ENCODE measurements at places on chromosomes 5 and 9.

DNA sequence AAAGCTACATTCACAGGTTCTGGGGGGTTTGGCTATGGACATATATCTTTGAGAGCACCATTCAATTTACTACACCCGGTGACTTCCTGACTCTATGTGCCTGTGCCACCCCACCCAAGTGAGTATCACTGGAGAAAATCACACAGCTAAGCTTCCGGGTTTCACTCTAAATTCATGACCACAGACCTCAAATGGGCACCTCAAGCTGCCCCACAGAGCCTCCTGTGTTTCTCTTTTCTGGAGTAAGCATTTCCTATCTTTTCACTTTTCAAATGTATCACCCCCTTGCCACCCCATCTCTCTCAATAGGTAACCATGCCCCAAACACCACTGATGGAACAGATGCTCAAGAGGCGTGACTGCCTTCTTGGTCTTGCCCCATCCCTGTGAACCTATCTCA is 49.2 kb upstream of the NEK6 start:
- DNase-seq, result peak; percentile 44

DNA sequence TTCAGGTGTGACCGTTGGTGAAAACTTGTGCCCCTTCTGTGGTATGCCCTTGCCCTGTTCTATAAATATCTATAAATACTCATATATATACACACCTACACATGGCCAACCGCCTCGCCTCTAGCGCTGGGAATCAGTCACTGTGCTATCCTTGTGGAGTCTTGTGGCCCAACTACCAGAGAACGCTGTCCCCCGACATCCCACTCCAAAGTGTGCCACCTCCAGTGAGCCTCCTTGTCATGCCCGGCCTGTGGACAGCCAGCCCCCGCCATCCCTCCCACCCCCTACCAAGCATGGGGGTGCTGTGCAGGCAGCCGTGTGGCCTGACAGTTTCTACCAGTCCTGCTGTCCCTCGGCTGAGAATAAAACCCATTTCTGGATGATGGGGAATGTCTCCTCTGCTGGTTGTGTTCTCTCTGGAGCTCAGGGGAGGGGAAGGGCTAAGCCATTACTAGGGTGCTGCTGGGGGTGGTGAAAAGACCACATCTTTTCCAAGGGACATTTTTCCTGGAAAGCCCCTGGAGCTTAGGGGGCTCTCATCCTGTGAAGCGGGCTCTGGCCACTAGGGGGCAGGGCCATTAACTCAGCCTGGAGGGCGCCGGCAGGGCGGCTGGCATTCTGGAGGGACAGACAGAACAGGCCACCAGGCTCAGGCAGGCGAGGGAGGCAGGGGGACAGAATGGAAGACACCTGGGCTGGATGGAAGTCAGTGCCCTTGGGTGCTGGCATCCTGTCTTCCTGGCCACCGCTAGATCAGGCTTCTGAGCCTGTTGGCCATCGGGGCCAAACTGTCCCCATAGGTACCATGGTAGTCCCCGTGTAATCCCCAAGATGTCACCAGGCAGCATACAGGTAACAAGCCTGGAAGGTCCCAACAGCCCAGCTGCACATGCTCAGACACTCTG is 20.7 kb downstream of the GOLGA2 start:
- DNase-seq, result peak; percentile 74

GRCh38 chr9:4086119-4087090 is 213.5 kb downstream of the GLIS3 start:
- no peak for DNase-seq

DNA sequence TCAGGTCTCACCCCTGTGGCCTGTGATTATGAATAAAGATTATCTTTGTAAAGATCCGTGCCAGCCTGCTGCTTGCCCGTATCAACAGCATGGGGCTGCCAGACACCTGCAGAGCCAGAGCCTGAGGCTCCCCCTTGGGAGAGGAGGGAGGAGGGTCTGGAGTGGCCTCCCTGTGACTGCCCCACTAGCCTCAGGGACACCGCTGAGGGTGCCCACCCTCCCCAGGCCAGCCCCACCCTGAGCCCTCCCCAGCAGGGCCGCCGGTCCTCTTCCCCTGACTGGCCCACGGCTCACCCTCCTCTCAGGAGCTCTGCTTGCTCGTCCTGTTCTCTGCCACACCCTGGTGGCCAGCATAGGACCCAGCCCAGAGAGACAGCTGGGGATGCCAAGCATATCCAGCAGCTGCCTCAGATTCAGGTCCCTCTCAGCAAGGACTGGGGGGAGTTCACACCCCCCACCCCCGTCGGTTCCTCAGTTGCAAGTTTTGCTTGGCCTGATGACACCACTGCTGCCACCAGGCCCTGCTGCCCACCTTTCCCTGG is 1.9 kb downstream of the SSNA1 start:
- DNase-seq, result peak; percentile 70

GRCh38 chr9:128048663-128049062 is 18.5 kb downstream of the NAIF1 start:
- no peak for DNase-seq

DNA sequence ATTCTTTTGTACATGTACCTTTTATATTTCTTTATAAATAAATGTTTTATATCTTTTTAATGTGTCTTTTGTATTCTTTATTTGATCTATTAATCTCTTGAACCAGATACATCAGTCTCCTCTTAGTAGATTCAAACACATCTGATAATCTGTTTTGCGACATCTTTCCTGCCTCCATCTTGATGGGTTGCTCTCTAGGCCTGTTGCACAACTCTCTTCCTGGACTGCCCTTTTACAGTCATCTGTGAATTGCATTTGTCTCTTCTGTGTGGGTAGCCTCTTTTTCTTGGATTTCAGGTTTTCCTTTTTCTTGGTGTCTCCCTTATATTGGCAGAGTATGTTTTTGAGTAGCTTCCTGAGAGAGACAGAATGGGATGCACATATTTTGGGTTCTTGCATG is 6.2 kb downstream of the ZFYVE16 start:
- DNase-seq, result no peak

- DNase-seq, result no peak
Measured at GRCh38 chr9:107713470-107713869, 223.9 kb upstream of the KLF4 start.

- DNase-seq, result no peak
Measured at GRCh38 chr5:167916261-167916691, 375.2 kb upstream of the WWC1 start.

DNA sequence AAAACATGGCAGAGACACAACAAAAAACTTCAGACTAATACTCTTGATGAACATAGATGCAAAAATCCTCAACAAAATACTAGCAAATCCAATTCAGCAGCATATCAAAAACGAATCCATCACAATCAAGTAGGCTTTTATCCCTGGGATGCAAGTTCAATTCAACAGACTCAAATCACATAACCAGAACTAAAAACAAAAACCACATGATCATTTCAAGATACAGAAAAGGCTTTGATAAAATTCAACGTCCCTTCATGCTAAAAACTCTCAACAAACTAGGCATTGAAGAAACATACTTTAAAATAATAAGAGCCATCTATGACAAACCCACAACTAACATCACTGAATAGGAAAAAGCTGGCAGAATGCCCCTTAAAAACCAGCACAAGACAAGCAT is 93.6 kb downstream of the TUSC1 start:
- no peak for DNase-seq

GRCh38 chr5:139204196-139204595 is 6.0 kb upstream of the SIL1 start:
- no peak for DNase-seq

- DNase-seq, result no peak
Measured at GRCh38 chr9:88732128-88732527, 197.2 kb downstream of the NXNL2 start.

- DNase-seq, result no peak
Measured at GRCh38 chr5:171978519-171978918, 27.9 kb downstream of the FBXW11 start.

DNA sequence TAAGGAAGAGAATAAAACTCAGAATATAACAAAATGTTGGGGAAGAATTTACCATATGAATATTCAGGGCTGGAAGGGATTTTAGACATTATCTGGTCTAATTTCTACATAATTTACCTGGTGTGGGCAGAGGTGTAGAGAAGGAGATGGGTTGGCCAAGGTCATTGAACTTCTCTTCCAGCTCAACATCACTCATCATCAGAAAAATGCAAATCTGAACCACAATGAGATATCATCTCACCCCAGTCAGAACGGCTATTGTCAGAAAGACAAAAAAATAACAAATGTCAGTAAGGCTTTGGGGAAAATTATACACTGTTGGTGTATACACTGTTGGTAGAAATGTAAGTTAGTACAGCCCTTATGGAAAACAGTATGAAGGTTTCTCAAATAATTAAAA is 121.7 kb downstream of the PTTG1 start:
- DNase-seq, result no peak

- DNase-seq, result no peak
Measured at GRCh38 chr9:99031319-99031718, 73.6 kb upstream of the TGFBR1 start.

DNA sequence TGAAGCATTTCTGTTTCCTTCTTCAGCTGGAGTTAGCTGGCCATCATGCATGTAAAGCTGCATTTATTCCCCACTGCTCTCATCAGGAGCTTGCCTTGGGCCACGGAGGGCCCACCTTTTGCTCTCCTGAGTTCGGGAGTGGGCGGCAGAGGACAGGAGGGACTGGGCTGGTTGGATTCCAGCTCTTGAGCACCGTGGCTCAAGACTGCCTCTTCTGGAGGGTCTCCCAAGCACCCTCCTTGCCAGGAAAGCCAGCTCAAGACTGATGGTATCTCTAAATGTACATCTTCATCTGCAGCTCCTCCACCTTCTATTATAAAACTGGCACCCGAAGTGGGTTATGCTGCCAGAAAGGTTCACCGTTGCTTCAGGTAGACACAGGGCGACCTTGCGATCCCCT is 399.6 kb upstream of the IRX1 start:
- no peak for DNase-seq

DNA sequence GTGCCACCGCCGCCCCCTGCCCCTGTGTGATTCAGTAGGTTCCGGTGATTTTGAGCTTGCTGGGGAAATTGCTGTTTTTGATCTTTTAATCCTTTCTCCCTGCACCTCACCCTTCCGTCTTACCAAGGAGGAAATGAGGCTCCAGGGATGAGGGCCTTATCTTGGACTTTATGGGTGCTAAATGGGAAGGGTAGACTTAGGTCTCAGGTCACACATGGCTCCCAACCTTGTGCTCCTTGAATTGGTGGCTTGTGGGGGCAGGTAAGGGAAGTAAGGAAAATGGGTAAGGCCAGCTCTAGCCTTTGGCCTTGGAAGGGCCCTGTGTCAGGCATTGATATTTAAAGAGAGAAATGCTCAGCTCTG is 1.9 kb downstream of the ERGIC1 start:
- no peak for DNase-seq

DNA sequence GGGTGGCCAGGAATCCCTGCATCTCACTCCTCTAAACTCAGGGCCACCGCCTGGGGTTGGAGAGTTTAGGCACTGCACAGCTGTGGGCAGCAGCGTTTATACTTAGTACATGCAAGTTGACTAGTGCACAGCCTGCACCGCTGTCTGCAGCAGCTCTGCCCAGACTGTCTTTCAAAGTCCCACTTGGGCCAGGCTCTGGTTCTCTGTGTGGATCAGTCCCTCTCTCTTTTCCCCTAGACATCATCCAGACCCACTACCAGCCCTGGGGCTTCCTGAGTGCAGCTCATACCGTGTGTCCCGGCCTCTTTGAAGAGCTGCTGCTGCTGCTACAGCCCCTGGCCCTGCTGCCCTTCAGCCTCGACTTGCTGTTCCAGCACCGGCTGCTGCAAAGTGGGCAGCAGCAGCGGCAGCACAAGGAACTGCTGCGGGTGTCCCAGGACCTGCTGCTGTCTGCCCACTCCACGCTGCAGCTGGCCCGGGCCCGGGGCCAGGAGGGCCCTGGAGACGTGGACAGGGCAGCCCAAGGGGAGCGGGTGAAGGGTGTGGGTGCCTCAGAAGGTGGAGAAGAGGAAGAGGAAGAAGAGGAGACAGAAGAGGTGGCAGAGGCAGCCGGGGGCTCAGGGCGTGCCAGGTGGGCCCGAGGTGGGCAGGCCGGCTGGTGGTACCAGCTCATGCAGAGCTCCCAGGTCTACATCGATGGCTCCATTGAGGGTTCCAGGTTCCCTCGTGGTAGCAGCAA is 45.1 kb upstream of the TESK1 start:
- DNase-seq, result no peak

DNA sequence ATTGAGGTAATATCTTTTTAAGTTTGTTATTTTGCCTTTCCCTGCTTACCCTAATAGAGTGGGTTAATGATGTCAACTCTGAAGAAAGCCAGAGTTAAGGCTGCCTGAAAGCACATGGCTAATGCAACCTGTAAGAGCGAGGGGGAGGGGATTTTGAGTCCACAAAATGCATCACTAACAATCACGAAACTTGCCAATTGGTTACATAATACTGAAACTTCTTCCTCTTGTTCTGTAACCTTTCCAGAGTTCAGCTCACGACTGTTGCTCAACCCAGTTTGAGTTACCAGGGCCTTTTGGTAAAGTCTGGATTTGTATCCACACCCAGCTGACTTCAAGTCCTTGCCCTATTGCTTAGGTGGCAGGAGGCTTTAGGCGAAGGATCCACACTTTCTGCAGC is 308.8 kb downstream of the EFNA5 start:
- DNase-seq, result peak; percentile 11

- DNase-seq, result no peak
Measured at GRCh38 chr5:2168601-2169429, 286.1 kb upstream of the IRX4 start.

- no peak for DNase-seq
Measured at GRCh38 chr5:167011196-167011595, 1280.2 kb upstream of the WWC1 start.

GRCh38 chr9:129694243-129694646 is 28.8 kb downstream of the PRRX2 start:
- DNase-seq, result no peak

DNA sequence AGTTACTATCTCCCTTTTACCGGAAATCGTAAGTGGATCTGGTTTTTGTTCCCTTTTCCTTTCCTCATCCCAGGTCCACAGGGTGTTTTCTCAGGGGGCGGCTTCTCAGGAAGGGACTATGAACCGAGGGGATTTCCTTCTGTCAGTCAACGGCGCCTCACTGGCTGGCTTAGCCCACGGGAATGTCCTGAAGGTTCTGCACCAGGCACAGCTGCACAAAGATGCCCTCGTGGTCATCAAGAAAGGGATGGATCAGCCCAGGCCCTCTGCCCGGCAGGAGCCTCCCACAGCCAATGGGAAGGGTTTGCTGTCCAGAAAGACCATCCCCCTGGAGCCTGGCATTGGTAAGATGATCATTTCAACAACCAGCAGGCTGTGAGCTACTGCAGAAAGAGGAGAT is 75.8 kb downstream of the GOLPH3 start:
- no peak for DNase-seq

DNA sequence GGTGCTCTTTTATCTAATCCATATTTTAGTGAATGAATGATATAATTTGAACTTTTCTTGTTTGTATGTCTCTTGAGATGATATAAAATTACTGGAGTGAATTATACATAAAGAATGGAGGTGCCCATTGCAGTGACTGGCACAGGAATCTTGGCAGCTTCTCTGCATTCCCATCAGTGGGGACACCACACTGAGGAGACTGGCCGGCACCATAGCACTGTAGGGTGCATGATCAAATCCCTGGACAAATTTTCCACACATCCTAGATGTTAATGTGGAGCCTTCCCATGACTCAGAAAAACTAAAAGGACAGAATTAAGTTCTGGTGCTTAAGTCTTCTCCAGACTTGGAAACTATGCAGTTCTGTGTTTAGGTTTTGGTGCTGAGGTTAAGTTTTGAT is 124.1 kb downstream of the CEP120 start:
- DNase-seq, result no peak

- peak; percentile 72 for DNase-seq
Measured at GRCh38 chr5:143354025-143354424, 49.5 kb downstream of the NR3C1 start.

Data from RPMI8226 (cell line).